ENCODE measurements at places on chromosomes 2 and 18. TPM values are rescaled to one million over a fixed set of nuclear protein-coding genes. Genes with fewer than 3 reads are reported as not detected.

IL1F10 gene
- total RNA-seq: not detected

UGT1A4 gene
- total RNA-seq: 0.93 TPM

DNA sequence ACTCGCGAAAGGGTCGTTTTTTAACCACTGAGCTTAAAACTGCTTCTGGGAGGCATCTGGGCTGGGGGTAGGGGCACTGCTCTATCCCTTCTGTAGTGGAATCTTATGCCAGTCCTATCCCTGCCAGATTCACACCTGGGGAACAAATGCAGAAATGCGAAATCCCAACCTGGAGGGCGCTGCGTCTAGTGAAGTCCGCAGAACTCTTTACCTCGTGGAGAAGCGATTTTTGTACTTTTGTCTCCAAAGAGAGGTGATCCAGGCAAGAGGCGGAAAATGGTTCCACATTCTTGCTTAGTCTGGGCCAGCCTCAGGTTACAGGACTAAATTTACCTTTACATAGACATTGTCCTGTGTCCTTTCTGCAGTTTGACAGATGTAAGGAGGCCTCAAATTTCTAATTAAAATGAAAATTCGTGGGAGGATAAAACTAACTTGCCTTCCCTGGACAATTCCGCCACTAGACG is 10.4 kb downstream of the TBR1 start:
- DNase-seq: no peak

DNA sequence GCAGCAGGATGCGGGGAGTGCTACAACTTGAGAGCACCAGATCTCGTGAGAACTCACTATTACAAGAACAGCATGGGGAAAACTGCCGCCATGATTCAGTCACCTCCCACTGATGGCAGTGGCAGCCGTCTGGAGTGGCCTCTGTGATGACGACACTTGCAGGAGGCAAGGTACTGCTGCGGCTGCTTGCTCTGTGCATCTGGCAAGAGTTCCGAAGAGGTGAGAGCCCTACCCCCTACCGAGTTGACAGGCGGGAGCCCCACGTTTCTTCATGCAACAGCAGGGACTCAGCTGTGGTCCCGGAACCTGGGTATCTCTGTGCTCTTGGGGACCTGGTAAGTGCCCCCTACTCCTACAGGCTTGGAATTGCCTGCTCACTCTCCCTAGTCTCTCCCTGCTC is 1672.7 kb upstream of the TMEFF2 start:
- DNase-seq: no peak

Measured in colonic mucosa (tissue), 4 donors.